Activated naive CD8-positive, alpha-beta T cell treated with anti-CD3 and anti-CD28 coated beads, Interleukin-2, amount 10 ng/mL, durations not matched to agents 7 days and 5 days (primary cell): ENCODE measurements at places on chromosomes 7 and 10. TPM values are rescaled to one million over a fixed set of nuclear protein-coding genes. Genes with fewer than 3 reads are reported as not detected.
A peak's percentile ranks its signal among the peaks of the same experiment; 100 is the strongest.

The ZNF775 gene
- 6.4 TPM for total RNA-seq

GRCh38 chr7:73746378-73746777 is 7.8 kb upstream of the ABHD11 start:
- no peak for DNase-seq

The UCMA gene
- total RNA-seq: not detected

DNA sequence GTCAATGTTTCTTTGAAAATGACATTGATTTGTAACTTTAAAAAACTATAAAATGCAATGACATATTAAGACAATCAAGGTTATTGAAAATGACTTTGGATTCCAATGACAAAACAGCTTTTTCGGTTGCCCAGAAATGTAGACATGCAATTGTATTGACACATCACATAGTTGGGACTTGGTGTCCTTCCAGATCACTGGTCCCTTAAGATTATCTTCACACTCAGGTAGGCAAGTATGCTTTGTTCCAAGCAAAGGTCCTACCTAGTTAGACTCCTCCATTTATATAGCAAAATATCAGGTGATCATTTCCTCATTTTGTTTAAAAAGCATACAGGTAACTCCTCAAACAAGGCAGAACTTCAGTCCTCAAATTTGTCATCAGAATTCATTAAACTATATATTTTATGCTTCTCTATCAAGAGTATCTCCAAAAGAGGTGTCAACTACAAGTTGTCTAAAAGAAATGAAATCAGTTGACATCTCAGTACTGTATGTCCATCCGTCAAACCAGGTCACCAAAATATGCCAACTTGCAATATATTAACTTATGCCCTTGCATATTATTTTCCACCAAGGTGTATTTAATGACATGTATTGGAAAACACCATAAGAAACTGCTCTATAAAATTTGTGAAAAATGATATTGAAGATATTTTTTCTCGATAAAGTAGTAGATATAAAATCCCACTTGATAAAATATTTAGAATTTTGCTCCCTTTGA is 64.6 kb downstream of the TSPAN12 start:
- DNase-seq: no peak

The ADARB2 gene
- 0.28 TPM for total RNA-seq

The DCLRE1A gene
- 12.8 TPM for total RNA-seq

The IDI2 gene
- not detected for total RNA-seq

GRCh38 chr10:35127289-35127891 is 744 bp downstream of the CREM start:
- DNase-seq: peak; percentile 75

- DNase-seq: no peak
Measured at GRCh38 chr7:51973939-51974338, 657.3 kb upstream of the COBL start.

The HYAL4 gene
- not detected for total RNA-seq
